ENCODE measurements at places on chromosomes 16 and 17. TPM values are rescaled to one million over a fixed set of nuclear protein-coding genes. Genes with fewer than 3 reads are reported as not detected.

GRCh38 chr16:50021544-50021943 lies 3.5 kb upstream of the CNEP1R1 start:
- H3K4me1 ChIP-seq, result peaks cover 13% of the 10 kb centered on the region
- H3K36me3 ChIP-seq, result no peaks in the 10 kb centered on the region
- H3K27me3 ChIP-seq, result peaks cover 19% of the 10 kb centered on the region
- no peak overlapping the region for H3K4me3 ChIP-seq
- no peak for DNase-seq

DNA sequence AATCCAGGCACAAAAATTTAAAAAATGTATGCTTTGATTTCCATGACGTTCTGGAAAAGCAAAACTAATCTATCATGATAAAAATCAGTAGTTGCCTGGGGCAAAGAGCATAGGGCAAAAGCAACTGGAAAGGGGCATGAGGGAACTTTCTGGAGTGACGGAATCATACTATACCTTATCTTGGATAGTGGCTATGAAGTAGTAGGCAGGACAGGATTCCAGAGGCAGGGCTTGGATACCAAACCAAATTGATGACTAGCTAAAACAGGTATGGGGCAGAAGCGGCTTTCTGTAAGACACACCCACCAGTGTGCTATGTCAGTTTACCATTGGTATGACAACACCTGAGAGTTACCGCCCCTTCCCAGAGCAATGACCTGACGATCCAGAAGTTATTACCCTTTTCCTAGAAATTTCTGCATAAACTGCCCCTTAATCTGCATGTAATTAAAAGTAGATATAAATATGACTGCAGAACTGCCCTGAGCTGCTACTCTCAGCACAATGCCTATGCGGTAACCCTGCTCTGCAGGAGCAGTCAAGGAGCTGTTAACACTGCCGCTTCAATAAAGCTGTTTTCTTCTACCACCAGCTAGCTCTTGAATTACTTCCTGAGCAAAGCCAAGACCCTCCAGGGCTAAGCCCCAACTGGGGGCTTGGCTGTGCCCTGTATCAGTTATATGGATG lies 56.7 kb downstream of the CFDP1 start:
- H3K4me3 ChIP-seq, result peak overlapping the region; percentile 22
- no peak for DNase-seq
- H3K27me3 ChIP-seq, result no peaks in the 10 kb centered on the region
- peaks cover 57% of the 10 kb centered on the region for H3K4me1 ChIP-seq

DNA sequence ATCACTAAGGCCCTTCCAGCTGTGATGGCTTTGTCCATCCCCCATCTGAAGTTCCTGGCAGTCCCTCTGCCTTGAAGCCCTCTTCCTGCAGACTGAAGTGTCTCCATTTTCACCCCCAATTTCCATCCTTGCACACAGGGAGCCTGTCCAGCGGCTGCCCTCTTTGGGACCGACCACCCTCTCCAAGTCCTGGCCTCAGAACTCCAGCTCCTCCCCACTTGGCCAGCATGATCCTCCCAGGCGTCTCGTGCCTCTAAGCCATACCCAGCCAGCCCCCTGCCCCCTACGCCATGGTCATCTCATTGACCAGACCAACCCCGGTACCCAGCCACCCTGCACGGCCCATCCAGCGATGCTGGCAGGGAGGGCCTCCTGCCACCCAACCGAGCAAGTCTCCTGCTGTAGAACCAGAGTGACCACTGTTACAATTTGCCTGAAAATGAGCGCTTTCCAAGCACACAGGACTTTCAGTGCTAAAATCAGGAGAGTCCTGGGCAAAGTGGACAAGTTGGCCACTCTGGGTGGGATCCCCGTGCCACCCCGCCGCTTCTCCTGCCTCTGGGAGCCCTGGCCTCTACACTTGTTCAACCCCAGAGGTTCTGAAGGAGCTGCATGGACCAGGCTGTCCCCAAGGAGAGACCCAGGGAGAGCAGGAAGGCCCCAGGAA lies 362.0 kb downstream of the SEC14L1 start:
- H3K27ac ChIP-seq, result peak overlapping the region; percentile 41
- DNase-seq, result no peak
- no peaks in the 10 kb centered on the region for H3K27me3 ChIP-seq
- peaks cover 23% of the 10 kb centered on the region for H3K36me3 ChIP-seq
- no peak overlapping the region for H3K4me3 ChIP-seq

DNA sequence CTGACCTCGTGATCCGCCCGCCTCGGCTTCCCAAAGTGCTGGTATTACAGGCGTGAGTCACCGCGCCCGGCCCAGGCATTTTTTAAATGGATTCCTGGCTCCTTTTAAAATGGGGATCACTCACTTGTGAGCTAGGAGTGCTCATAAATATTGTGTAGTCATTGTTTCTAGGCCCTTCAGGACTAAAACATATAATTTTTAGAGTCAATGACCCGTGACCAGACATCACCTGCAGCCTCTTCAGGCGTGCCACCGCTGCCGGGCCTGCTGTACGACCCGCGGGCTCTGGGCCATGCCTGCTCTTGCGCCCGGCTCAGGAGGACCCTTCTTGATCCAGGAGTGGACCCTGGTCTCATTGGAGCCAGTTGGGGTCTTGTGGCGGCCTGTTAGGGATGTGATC lies 30.8 kb downstream of the EFCAB5 start:
- no peaks in the 10 kb centered on the region for H3K36me3 ChIP-seq
- peaks cover 28% of the 10 kb centered on the region for H3K27me3 ChIP-seq
- no peaks in the 10 kb centered on the region for H3K4me1 ChIP-seq
- no peak overlapping the region for H3K4me3 ChIP-seq
- DNase-seq, result no peak
- H3K27ac ChIP-seq, result no peak overlapping the region

DNA sequence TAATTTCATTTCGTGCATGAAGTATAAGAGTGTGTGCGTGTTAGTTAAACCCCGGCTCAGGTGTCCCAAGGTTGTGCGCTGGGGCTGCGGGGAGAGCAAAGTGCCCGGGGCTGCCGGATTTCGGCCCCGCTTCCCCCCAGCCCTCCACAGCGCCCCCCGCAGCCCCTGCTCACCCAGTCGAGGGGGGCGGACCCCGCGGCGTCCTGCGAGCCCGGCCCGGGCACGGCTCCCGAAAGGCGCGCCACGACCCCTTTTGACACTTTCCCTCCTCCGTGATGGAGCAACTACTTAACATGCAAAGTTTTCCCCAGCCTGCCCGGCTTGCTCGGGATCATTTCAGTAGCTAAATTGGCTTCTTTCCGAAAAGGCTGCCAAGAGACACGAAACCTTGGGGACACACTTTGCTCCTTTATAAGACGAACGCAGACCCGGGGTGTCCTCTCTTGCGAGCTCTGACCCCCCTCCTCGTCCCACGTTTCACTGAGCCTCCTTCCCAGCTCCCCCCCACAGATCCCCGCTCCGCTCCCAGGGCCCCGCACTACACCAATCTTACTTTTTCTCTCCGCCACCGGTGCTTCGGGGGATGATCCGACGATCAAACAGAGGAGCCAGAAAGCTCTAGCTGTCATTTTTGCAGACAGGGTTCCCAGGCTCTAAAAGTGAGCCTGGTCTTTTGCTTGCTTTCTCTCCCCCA lies 552 bp downstream of the C17orf58 start:
- DNase-seq, result no peak
- peak overlapping the region; percentile 83 for H3K4me3 ChIP-seq
- no peaks in the 10 kb centered on the region for H3K36me3 ChIP-seq
- H3K27me3 ChIP-seq, result no peaks in the 10 kb centered on the region
- H3K27ac ChIP-seq, result peak overlapping the region; percentile 88

DNA sequence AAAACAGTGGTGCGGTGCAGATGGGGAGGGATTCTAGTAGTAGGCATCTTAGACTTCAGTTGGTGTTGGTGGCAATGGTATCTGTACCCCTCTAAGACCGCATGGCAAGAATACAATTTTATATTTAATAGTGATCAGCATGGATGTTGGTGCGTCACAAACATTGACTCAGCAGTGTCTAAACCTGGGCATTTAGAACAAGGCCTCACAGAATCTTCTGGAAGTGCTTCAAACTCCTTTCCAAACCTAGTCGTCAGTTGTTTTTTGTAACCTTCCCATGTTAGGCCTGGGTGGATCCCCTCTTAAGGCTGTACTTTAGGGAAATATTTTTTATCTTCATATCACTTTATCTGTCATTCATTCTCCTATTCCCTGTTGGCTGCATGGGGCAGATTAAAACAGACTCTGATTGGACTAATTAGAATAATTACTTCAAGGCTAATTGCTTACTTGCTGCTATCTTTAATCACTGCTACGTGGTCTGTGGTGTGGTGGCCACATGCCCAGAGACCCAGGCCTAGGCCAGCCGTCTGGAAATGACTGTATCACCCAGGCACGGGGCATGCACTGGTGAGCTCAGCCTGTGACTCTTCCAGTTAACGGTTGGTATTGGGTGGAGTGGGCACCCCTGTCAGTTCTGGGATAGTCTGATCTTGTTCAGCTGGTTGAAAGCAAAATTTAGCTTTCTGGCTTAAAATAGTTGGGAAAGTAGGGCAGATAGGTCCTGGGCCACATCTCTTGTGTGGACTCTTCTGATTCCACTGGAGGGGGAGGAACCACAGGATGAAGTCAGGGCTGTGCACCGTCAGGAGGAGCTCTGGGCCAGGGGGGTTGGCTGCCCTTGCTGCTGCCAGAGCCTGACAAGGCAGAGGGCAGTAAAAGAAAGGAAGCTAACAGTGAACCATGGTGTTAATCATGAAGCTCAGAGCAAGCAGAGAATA lies 4.5 kb downstream of the ALKBH5 start:
- H3K27ac ChIP-seq, result peak overlapping the region; percentile 50
- H3K4me3 ChIP-seq, result peak overlapping the region; percentile 89
- DNase-seq, result no peak
- H3K27me3 ChIP-seq, result no peaks in the 10 kb centered on the region

DNA sequence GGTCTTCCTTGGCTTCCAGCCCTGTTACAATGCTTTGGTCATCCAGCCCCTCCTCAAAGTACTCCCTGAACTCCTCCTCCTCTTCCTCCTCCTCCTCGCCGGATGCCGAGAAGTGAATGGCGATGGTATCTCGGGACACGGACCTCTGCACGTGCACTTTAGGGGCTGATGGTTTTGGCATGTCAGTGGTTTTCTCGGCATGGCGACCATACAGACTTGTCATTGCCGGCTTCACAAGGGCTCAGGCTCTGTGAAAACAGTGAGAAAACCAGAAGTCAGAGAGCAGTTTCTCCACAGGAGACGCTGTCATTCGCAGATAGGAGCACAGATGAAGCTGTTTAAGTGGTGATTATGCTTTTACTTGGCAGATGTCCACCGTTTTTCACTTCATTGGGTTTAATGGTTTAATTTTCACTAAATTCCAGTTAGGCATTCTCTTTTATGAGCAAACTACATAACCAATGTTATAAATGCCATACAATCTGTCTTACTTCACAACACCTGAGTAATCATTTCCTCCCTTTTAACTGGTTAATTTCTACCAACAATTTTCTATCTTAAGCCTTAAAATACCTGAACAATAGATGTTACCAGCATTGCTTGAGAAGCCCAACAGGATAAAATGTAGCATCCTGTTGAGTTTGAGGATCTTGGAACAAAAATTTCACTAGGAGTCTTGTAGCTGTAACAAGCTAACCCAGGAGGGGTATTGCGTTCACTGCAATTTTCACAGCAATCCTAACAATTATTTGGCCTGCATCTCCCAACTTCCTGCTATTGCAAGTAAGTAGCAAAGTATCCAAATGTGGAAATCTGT lies 48.9 kb downstream of the TEX2 start:
- H3K27ac ChIP-seq, result peak overlapping the region; percentile 95
- no peaks in the 10 kb centered on the region for H3K27me3 ChIP-seq
- H3K4me3 ChIP-seq, result peak overlapping the region; percentile 40
- H3K4me1 ChIP-seq, result peaks cover 84% of the 10 kb centered on the region
- DNase-seq, result no peak

The ST3GAL2 gene
- 67.6 TPM for total RNA-seq

The KRTAP4-6 gene
- not detected for total RNA-seq

The RGS9 gene
- 4.0 TPM for total RNA-seq

All from osteocyte (in vitro differentiated cells).